ENCODE measurements at places on chromosomes 3 and 15. TPM values are rescaled to one million over a fixed set of nuclear protein-coding genes. Genes with fewer than 3 reads are reported as not detected.

DLL4 gene
- total RNA-seq: 0.46 TPM

COLQ gene
- 0.46 TPM for total RNA-seq

DHFR2 gene
- 4.3 TPM for total RNA-seq

SCN5A gene
- 0.37 TPM for total RNA-seq

MUC4 gene
- under 0.01 TPM for total RNA-seq

ASB14 gene
- total RNA-seq: not detected

VIPR1 gene
- total RNA-seq: not detected

AP2M1 gene
- total RNA-seq: 773 TPM

Data from smooth muscle cell of bladder (primary cell).